NCI-H2171 (cell line): ENCODE measurements at places on chromosomes 13 and 19.

DNA sequence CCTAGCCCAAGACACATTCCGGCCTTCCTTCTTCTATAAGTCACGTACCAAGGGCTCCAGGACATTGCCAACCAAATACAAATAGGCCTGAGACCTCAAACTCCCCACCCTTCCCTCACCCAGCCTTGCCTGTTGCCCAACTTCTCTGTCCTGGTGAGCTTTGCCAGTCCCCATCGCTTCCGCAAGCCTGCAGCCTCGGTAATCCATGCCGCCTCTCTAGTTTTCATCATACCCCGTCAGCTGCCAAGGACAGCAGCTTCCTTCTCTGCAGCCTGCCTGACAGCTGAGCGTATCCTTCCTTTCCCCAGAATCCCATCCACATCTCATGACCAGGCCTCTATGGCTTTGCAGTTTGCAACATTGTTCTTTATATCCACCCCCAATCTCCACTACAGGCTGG, 36.6 kb upstream of the POMP start:
- no peak for DNase-seq

- DNase-seq: no peak
Observed at GRCh38 chr13:33879118-33879517, 61.2 kb downstream of the RFC3 start.

- no peak for DNase-seq
Observed at GRCh38 chr13:79429309-79429708, 23.3 kb upstream of the RBM26 start.

- no peak for DNase-seq
Observed at GRCh38 chr13:84443463-84443862, 561.2 kb upstream of the SLITRK1 start.

DNA sequence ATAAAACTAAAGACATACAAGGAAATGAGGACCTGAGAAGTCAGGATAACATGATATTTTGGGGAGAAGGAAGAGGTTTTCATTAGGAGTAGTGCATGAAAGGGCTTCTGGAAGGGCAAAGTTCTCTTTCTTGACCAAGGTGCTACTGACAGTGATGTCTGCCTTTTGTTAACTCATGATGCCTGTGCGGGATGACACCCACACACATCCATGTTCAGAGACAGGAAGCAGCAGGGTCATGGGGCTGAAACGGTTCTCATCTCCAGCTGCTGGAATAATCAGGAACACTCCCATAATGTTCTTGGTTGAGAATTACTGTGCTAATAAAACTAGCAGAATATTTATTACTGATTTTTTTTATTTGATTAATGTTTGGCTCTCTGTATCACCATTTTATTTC, 29.1 kb downstream of the KCNC3 start:
- DNase-seq: no peak
